Type B pancreatic cell (in vitro differentiated cells): ENCODE measurements at places on chromosomes 2 and 18. TPM values are rescaled to one million over a fixed set of nuclear protein-coding genes. Genes with fewer than 3 reads are reported as not detected.

- no peak for DNase-seq
Observed at GRCh38 chr2:82158150-82158549, 1853.6 kb upstream of the LRRTM1 start.

DNA sequence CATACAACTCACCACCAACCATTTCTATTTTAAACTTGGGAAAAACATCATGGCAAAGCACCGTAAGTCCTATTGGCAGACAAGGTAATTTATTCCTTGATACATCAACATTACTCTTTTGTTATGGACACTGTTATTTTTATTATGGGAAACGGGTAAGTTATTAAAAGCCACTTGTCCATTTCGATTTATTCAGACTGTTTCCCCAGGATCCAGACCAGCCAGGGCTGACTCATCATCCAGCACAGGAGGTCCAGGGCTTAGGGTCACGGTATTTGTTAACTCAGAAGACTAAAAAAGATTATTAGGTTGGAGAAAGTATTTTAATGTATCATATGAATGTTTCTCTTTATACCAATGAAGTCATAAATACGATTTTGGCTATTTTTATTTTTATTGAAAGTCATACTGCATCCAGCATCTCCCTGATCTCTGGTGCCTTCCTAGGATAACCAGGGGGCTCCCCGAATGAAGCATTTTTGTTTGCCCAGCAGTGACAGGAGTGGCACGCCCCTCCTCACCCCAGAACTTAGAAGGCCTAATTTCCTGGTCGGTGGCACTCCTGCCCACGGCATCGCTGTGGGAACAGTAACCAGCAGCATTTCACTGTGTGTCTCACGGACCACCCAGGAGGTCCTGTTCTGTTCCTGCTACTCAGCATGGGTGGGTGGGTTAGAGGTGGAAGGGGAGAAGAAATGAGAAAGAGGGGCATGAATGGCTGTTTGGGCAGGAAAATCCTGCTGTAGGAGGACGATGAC, 446.1 kb downstream of the EIPR1 start:
- DNase-seq = no peak

CCDC102B gene
- total RNA-seq = 1.0 and 3.4 TPM in 2 replicates

GRCh38 chr2:236558036-236558435, 11.6 kb upstream of the ACKR3 start:
- DNase-seq = no peak

G6PC2 gene
- 2.1 and 2.8 TPM in 2 replicates for total RNA-seq

EPG5 gene
- total RNA-seq = 20.1 and 27.9 TPM in 2 replicates

HOXD1 gene
- 7.7 TPM in 1 of 2 replicates, not detected in the other for total RNA-seq

GRCh38 chr18:28018351-28018750, 158.6 kb downstream of the CDH2 start:
- DNase-seq = no peak

GRCh38 chr18:49456794-49457193, 3.7 kb downstream of the DYM start:
- DNase-seq = no peak
